ENCODE measurements at places on chromosomes 6 and 20.
A peak's percentile ranks its signal among the peaks of the same experiment; 100 is the strongest.

GRCh38 chr20:9233804-9234203 lies 164.9 kb downstream of the PLCB4 start:
- no peak for DNase-seq

DNA sequence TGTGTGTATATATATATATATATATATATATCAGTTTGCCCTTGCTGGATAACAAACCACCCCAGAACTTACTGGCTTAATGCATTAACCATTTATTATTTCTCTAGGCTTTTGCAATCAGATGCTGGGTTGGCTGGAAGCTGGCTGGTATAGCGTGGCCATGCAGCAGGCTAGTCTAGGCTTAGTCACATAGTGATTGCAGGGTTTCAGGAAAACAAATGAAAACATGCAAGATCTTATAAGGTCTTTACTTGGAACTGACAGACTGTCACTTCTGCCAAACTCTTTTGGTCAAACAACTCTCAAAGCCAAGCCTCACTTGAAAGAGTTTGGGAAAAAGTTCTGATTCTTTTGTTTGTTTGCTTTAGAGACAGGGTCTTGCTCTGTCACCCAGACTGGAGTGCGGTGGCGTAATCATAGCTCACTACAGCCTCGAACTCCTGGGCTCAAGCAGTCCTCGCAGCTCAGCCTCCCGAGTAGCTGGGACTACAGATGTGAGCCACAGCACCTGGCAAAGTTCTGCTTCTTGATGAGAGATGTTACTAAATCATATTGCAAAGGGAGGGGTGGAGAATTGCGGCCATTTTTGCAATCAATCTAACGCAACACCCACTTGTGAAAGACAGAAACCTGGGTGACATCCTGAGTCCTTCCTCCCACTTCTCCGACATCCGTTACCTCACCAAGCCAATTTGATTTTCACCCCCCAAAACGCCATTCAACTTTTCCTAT lies 74.6 kb upstream of the RNF24 start:
- peak; percentile 97 for DNase-seq

DNA sequence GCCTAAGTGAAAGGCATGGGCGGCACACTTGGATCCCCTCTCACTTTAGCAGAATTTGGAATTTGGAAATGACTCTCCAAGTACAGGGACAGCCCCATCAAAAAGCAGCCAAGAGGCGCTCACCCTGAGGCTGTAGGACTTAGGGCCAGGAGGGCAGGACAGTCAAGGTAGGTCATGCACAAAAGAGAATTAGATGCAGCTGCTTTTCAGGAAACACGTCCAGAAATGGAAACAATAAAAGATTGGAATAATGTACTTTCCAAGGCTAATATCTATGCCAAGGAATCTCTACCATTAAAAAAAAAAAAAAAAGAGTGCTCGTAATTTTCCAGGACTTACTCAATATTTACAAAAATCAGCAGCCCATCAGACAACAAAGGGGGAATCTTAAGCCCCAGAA lies 19.9 kb downstream of the PREP start:
- DNase-seq, result no peak

- no peak for DNase-seq
These were observed 11.2 kb downstream of the UST start for GRCh38 chr6:148757944-148758480.

DNA sequence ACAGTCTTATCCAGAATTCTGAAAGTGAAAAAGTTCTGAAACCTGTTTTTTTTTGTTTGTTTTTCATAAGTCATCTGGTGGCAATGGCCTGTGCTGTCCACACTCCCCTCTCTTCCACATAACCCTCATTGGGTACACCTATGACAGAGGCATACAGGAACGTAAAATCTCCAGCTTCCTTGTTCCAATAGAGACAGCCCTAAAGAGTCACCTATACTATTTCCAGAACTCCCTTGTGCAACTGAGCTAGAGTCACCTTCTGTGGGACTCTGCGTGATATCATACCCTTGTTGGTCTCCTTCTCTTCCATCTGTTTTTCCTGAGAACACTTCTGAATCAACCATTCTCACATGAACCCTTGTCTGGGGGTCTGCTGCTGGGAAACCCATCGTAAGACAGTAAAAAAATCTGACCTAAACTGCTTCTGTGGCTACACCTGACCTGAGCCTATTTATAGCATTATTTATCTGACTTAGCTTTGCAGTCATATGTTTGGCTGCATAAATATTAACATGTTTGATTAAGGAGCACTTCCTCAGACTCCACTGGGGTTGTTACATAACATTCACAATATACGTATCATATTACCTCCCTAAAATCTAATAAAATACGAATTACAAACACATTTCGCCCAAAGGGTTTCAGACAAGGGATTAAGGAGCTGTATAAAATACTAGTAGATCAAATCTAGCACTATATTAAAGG lies 151.9 kb downstream of the PTPRT start:
- DNase-seq, result no peak

GRCh38 chr6:12026120-12026519 lies 14.0 kb downstream of the HIVEP1 start:
- no peak for DNase-seq

DNA sequence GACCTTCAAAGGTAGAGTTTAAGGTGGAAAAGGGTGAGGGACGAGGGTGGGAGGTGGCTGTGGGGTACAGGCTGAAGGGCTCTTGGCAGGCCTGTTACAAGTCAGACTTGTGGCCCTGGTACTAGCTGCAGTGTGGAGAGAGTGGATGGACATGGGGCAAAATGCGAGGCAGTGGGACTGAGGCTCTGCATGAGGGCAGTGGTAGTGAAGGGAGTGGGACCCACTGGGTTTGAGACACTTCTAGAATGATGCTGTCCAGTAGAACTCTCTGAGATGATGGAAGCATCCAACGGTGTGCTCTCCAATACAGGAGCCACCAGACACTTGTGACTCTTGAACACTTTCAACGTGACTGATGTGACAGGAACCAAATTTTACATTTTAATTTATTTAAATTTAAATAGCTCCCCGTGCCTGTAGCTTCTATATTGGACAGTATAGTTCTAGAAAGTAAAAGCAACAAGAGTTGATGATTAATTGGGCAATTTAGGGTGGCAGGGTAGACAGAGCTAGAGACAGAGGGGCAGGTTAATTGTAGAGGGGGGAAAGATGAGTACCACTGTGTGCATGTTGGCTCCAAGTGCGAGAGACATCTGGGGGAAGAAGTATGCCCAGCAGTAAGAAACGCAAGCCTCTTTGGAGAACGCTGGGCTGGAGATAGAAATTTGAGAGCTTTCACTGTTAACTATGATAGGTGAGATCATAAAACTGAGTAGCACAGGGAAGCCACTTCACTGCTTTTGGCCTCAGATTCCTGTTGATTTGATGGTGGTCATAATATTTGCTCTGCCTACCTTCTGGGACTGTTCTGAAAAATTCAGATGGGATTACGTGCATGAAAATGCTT lies 77.5 kb downstream of the TXNDC5 start:
- no peak for DNase-seq

DNA sequence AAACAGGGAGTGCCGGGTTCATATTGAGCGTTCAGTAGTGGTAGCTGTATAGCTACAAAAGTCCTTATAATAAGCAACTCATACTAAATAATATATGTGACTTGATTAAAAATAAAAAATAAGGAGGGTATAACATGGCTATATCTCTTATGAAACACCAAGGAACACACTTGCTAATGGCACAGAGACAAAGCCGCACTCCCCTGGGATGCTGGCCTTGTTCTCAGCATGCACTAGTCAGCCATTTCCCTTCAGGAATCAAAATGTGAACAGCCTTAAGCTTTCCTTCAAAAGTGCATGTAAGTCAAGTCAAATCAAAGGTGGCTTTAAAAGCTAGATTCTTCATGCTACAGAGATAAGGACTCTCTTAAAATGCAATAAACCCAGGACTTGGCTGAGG lies 9.4 kb downstream of the HMGCLL1 start:
- no peak for DNase-seq

GRCh38 chr6:39269961-39270360 lies 40.7 kb upstream of the KCNK5 start:
- no peak for DNase-seq

DNA sequence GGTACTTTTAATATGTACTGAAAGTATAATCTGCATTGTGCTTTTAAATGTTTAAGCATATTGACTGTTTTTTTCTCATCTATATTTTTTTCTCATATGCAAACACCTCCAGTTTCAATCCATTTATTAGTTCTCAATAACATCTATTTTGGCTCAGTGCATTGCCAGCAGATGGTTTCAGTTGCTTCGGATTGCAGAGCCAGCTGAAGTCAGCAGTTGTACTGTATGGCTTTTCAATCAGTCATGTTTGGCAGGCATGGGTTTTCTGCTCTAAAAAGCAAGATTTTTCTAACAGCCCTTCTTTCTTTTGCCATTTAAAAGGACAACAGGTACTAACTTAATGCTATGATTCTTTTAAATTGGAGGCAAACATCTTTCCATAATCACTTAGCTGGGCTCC lies 121.2 kb downstream of the CD109 start:
- no peak for DNase-seq

- DNase-seq, result no peak
These were observed 9.1 kb upstream of the CST4 start for GRCh38 chr20:23697947-23698346.

GRCh38 chr6:46888578-46888977 lies 33.2 kb downstream of the ADGRF5 start:
- DNase-seq, result no peak

- DNase-seq, result no peak
These were observed 1.2 kb upstream of the BPI start for GRCh38 chr20:38302786-38303185.

- DNase-seq, result no peak
These were observed 98.0 kb downstream of the SNAP25 start for GRCh38 chr20:10316582-10316981.

DNA sequence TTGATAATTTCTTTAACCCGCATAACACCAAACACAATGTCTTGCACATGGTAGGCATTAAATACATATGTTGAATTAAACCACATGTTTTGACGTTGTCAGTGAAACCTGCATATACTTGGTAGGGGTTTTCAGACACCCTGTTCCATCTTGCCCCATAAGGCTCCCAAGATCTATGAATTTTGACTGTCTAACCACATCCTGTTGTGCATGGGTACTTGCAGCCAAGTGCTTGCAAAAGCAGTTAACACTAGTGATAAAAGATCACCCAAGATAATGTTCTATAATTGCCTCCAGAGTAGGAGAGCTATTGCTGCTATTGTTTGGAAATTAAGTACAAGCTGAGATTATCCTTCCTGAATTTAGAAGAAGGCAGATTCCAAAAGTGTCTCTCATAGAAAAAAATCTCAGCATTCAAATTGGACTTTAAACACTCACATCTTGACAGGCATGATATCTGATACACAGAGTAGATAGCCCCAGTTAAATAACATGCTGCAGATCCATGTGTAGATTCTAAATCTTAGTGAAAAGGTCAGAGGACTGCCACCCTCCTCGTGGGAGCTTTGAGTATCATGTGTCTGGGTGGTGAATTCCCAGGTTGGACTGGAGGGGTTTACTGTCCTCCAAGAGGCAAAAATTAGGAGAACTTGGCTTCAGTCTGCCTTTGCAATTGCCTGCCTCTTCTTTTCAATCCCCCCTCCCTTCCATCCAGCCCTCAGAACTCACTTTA lies 25.8 kb upstream of the CCN6 start:
- DNase-seq, result no peak

GRCh38 chr6:33915134-33915533 lies 111.3 kb upstream of the MLN start:
- DNase-seq, result no peak

DNA sequence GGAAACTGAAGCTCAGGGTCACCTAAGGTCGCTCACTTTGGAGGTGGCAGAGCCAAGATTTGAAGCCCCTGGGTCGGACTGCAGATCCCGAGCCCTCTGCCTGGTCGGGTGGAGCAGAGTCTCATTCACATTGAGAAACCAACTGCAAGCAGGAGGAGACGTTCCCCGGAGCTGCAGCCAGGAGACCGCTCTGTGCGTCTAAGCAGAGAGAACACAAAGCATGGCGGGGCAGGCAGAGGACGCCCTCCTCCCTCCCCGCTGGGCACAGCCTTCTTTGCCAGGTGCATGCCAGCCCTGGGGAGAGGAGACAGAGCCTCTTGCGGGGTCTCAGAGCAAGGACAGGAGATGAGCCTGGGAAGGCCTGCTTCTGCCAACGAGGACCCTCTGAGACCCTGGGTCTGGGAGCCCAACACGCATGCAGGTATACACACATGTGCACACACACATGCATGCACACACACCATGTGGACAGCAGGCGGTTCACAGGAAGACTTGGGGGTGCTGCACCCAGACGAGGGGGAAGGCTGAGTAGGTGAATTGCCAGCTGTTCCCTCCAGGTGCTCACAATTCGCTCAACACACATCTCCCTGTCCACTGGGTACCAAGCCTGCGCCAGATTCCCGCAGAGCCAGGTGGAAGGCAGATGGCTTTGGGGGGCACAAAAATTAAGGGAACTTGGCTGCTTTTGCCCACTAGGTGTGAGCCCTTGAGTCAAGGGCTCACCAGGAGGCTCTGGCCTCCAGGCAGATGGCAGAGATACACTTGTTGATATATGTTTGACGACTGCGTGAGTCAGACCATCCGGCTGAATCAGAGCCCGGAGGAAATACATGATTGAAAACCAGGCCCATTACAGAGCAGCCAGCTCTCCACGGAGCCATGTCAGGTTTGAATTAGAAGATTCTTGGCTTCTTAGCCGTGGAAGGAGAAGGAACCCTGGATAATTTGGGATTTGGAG lies 5.5 kb upstream of the NTSR1 start:
- no peak for DNase-seq

DNA sequence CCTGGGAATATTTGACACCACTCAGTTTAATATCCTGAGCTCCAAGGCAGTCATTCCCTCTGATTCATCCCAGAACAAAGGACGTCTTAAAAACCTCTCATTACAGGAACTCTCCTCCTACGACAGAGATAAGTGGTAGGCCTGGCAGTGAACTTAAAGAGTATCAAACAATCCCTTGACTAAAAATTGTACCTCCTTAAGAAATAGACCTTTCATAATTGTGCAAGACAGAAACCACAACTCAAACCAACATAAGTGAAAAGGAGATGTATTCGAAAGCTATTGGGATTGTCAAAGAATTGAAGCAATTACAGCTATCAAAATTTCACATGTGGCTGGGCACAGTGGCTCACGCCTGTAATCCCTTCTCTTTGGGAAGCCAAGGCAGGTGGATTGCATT lies 19.1 kb upstream of the BNIP5 start:
- DNase-seq, result peak; percentile 49

- peak; percentile 82 for DNase-seq
These were observed 37.3 kb upstream of the TOP1 start for GRCh38 chr20:40991181-40991889.

GRCh38 chr6:90028066-90028778 lies 134.0 kb downstream of the GJA10 start:
- no peak for DNase-seq

GRCh38 chr20:25453035-25453810 lies 45.8 kb downstream of the GINS1 start:
- no peak for DNase-seq

- DNase-seq, result no peak
These were observed 44.3 kb downstream of the CPXM1 start for GRCh38 chr20:2756056-2756611.

GRCh38 chr6:91822581-91822980 lies 1235.7 kb upstream of the MAP3K7 start:
- no peak for DNase-seq

- DNase-seq, result no peak
These were observed 436.6 kb downstream of the PRKN start for GRCh38 chr6:162290846-162291465.
